Hypothalamus (tissue), 51 donors: ENCODE measurements at places on chromosomes 4 and X.

GRCh38 chr4:139144911-139145551, 32.0 kb downstream of the ELF2 start:
- no peak for DNase-seq

DNA sequence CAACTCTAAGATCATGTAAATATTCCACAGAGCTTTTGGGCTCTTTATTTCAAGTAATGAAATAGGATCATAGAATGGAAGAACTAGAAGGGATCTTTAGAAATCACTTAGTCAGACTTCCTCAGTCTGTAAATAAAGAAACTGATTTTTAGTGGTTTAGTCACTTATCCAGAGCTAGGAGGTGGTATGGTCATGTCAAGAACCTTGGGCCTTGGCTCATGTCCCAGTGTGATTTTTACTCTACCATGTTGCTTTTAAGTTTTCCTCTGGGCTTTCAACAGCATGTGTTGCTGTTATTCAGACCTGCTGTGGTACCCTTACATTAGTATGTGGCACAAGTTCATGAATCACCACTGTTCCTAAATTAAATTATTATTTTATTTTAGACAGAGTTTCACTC, 184.9 kb downstream of the FRAS1 start:
- no peak for DNase-seq

GRCh38 chrX:40003071-40003427, 94.7 kb downstream of the BCOR start:
- no peak for DNase-seq

DNA sequence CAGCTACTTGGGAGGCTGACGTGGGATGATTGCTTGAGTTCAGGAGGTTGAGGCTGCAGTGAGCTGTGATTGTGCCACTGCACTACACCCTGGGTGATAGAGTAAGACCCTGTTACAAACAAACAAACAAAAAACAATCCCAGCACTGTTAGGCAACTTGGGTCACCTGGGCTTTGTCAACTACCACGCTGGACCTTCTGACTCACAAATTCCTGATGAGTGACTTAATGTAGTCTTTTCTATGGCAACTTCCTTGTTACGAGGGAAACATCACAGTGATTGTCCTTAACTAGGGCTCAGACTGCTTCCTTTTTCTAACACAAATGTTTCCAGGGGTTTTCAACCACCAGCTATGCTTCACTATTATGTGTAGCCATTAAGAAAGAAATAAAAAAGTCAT, 128.8 kb upstream of the GPC4 start:
- DNase-seq = no peak

DNA sequence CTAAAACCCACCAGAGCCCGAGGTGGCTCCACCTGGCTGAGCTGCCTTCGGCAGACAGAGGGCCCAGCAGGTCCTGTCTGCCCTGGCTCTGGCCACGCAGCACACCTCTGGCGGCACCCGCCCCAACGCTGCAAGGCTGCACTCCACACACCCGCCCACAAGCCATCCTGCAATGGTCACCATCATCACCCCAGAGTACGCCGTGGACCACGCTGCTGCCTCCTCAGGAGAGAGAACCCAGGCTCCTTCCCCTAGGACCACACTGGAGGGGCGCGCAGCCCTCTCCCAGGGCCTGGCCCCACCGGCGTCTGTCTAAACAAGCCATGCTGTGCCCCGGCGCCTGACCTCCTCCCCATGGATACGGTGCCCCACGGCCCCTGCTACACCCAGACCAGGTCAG, 39.6 kb upstream of the CPLX1 start:
- no peak for DNase-seq

DNA sequence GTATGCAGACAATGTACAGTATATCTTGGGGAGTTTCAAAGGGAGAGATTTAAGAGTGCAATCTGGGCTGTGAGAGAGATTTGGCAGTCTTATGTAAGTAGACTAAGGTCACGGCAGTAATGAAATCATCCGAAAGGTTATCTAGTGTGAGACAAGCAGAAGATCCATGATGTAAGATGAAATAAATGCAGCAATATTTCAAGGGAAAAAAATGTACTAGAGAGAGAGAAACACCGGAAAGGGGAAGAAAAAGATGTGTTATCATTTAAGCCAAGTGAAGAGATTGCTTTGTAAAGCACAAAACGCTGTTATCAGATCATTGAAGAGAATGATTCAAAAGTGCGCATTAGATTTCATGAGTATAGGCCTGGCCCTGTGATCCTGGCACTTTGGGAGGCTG, 88.4 kb upstream of the GUCY1A1 start:
- no peak for DNase-seq

DNA sequence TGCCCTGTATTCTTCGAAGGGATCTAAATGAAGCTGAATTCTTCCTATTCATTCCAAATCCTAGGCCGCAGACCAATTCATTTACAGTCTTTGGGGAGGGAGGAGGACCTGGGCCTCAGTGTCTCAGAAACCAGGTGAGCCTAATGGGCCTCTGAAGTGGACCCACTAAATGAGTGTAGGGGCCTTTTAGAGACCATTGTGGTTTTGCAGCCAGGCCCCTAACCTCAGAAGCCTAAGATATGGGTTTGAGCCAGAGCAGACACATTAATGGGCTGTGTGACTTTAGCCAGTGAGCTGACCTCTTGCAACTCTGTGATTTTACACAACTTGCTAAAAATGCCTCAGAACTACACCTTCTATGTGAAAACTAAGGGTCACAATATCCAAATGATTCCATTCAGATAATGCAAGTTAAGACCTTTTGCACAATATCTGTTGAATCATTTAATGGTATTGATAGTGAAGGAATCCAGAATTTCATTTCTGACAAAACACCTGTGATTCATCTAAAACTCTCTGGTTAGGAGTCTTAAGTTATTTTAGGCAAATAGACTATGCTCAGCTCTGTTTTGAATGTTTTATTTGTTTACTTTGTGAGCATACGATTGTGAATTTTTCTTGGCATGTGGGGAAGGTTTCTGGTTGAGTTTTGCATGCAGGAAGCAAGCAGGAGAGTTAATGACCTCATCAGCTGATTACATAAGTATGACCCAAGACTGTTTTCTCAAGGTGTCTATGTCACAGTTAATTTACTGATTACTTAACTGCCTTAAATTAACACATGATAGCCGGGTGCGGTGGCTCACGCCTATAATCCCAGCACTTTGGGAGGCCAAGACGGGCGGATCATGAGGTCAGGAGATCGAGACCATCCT, 75.0 kb downstream of the EVC start:
- no peak for DNase-seq

DNA sequence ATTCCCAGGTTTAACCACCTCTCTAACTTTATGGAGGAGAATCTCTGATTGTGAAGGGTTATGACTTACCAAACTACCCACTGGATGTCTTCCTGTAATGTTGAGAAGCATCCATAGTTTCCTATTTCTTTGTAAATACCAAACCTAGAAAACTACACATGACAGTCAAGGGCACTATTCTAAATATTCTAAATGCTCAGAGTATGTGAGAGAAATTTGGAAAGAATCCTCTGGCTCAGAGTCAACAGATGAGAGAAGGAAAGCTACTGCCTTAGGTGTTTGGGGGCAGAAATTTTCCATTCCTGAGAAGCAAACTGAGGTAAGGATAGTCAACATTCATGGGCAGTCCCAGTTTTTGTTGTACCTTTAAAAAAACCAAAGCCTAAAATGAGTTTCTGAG, 155.8 kb downstream of the KCNIP4 start:
- DNase-seq = no peak

DNA sequence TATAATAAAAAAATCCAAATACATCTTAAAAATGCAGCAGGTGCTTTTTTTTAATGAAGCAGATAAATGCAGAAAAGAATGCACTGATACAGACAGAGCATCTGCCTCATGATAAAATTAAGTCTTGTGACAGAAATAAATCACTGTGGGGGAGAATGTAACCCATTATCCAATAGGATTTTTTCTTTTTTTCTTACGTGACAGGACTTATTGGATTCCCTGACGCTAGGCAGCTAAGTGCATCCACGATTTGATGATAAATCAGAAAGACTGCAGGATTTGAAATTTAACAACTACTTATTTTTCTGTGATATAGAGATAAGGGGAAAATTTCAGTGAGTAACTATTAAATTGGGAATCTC, 110.6 kb upstream of the PPARGC1A start:
- DNase-seq = no peak

DNA sequence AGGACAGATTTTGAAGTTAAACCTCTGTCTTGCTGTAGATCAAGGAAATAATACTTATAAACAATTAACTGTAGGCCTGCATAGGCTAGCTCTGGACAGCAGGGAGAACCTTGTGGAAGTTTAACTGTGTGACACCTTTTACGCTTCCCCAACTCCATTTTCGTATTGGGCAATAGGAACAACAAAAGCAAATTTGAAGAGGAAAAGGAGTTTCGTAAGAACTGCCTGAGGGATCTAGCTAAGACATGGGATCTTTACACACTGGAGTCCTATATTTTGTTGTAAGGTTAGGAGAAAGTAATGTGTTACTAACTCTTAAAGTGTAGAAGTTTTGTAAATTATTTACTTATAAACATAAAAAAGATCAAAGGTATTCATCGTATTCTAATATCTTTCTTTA, 324.9 kb upstream of the CASK start:
- DNase-seq = no peak

- peak; percentile 46 for DNase-seq
Measured at GRCh38 chr4:140149846-140150635, 3.9 kb downstream of the MAML3 start.

GRCh38 chrX:106286053-106286650, 118.0 kb downstream of the PWWP3B start:
- no peak for DNase-seq

DNA sequence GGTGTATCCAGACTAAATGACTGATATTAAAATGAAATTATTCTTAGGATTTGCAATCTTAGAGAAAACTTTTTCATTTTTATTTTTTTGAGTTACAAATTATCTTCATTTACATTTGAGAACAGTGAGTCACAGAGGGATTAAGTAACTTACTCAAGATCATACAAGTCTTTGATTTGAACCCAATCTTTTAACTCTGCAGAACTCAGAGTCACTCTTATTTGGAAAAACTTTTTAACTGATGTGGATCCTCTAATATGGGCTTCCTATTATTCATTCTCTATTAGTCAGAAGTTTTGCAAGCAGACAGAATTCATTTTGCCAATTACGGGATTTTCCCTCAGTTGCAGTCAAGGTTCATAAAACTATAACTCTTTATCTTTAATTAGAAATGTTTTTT, 20.1 kb downstream of the HPRT1 start:
- no peak for DNase-seq

DNA sequence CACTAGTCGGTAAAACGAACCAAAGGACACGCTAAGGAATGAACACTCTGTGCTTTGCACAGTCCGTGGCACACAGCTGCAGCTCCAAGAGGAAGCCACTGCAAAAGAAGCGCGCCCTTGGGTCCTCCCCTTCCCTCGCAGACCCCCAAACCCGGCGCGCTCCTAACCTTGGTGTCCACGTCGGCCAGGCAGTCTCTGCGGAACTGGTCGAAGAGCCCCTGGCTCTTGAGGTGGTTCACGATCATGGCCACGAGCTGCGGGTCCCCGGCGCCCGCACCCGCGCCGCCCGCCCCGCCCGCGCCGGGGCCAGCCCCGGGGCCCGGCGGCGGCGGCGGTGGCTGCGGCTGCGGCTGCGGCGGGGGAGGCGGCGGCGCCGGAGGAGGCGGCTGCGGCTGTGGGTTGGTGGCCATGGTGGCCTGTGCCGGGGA, 333 bp downstream of the BOD1L1 start:
- no peak for DNase-seq

GRCh38 chr4:8383451-8384160, 56.9 kb downstream of the ACOX3 start:
- no peak for DNase-seq

DNA sequence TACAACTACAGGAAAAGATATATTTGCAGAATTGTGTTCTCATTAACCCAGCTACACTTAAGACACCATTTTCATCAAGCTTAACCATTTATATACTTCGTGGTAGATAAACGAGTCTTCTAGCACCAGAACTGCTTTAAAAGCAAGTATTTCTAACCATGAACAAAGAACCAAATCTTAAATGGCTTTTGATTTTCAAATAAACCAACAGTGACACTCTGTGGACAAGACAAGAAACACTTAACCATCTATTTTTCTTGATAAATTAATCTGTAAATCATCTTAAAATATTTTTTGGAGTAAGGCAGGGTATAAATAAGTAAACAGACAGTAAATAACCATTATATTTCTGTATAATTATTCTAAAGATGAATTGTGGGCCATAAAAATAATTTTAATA, 10.2 kb downstream of the BEND2 start:
- no peak for DNase-seq
